Thoracic aorta (tissue), 2 donors: ENCODE measurements at places on chromosomes 13 and 19. TPM values are rescaled to one million over a fixed set of nuclear protein-coding genes. Genes with fewer than 3 reads are reported as not detected.

Gene GNG7
- total RNA-seq: 2.3 TPM

Gene RAB3A
- not detected for total RNA-seq

DNA sequence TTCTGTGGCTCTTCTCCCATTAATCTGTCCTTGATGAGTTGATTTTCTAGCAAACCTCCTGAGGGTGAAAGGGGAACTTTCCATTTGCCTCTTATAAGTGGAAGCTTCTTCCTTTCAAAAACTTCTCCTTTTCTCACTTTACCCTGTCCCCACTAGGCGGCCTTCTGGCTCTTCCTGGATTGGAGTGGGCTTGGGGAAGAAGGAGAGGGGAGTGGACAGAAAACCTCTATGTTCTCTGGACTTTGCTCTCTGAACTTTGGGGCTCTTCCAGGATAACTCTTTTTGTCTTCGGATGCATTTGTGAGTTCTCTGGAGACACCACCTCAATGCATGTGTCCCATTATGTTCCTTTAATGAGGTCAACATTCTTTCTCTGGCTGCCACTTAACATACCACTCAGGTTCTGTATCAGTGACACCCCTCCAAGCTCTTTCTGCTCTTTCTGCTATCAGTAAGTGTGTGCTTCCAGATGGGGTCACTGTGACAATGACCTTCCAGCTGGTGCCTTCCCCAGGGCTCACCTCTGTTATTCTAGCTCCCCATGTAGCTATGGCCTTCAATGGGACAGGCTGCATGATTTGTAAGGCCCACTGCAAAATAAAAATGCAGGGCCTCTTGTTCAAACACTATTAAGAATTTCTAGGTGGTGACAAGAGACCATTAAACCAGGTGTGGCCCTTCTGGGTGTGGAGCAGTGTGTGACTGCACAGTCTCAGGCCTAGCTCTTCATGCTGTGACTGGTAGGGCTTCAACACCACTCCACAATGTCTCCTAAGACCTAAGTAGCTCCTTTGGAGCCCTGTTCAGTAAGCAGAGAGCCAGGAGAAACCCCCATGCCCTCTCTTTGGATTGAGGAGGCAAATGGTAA is 389.2 kb downstream of the EFNB2 start:
- DNase-seq: no peak

GRCh38 chr19:44904426-44904994 is 1.1 kb upstream of the APOE start:
- no peak for DNase-seq

GRCh38 chr19:40642757-40643305 is 41.7 kb downstream of the LTBP4 start:
- DNase-seq: no peak

Gene LMTK3
- total RNA-seq: 4.5 TPM

DNA sequence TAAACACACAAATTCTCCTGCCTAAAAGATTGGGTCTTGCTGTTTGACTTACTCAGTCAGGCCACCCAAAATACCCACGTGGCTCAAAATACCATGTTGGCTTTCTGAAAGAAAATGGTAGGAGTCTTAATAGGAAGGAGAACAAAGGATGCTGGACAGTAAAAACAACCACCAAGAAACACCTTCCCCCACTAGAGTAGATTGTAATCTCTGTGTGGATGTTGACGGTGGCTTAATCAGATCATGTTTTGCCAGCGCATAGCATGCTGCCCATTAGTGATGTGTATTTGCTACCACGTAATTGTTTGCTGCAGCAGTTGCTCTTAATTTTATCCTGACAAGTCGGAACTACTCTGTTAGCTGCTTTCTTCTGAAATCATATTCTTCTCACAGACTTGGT is 1229.3 kb upstream of the SLC10A2 start:
- DNase-seq: no peak

DNA sequence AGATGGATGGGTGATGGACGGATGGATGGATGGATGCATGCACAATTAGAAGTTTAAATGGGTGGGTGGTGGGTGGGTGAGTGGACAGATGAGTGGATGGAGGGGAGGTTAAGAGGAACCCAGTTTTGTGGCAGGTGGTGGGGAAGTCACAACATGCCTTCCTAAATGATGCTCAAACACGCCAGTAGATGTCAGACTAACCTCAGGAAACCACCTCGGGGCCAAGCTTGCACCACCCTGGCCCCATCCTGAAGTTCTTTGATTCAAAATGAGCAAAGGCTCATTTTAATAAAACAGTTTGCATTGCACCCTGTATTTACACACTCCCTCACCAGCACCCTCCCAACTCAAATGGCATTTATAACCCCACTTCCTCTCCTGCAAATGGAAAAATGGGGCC is 91.4 kb upstream of the CACNA1A start:
- DNase-seq: no peak

Gene CNMD
- not detected for total RNA-seq

Gene C5AR1
- total RNA-seq: 51.9 TPM

DNA sequence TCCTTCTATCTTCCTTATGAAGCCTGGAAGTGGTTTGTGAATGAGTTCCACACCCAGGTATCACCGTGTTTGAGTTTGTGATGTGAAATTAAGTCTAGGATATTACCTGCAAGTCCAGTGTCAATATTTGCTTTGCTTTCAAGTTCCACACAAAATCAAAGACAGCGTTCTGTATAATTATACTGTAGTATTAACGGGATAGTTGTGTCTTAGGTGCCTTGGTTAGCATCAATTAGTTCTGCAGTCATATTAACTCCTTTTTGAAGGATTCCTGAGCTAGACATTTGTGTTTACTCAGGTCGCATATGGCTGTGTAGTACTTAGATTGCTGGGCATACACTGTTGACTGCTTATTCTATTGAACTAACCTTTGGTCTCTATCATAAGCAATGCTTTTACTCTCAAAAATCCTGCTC is 54.4 kb downstream of the ERCC5 start:
- DNase-seq: no peak
